ENCODE measurements at places on chromosomes 12 and 14. TPM values are rescaled to one million over a fixed set of nuclear protein-coding genes. Genes with fewer than 3 reads are reported as not detected.

The SLCO1B1 gene
- not detected for total RNA-seq

The KRT73 gene
- total RNA-seq = not detected

The IGF1 gene
- total RNA-seq = 0.09 TPM

The EGLN3 gene
- 8.8 TPM for total RNA-seq

The MAPKAPK5 gene
- total RNA-seq = 23.0 TPM

The LRRC9 gene
- total RNA-seq = not detected

The FOXA1 gene
- total RNA-seq = not detected

The GPR84 gene
- total RNA-seq = not detected

The CLEC1B gene
- not detected for total RNA-seq

The CATSPERB gene
- total RNA-seq = not detected

The BTBD6 gene
- total RNA-seq = 45.9 TPM

The GOLGA3 gene
- total RNA-seq = 69.5 TPM

The OR9K2 gene
- not detected for total RNA-seq

The B4GALNT3 gene
- total RNA-seq = not detected

The RASAL1 gene
- total RNA-seq = not detected

The CLEC9A gene
- not detected for total RNA-seq

The CHGA gene
- not detected for total RNA-seq

The OR6C2 gene
- not detected for total RNA-seq

The RERG gene
- 1.6 TPM for total RNA-seq

The ARMH4 gene
- 1.6 TPM for total RNA-seq

The ADAM21 gene
- under 0.01 TPM for total RNA-seq

The KRT74 gene
- not detected for total RNA-seq

The SOX5 gene
- total RNA-seq = 0.70 TPM
